ENCODE measurements at places on chromosomes 16 and 17.

GRCh38 chr17:70137451-70138230 is 31.7 kb upstream of the KCNJ2 start:
- DNase-seq, result no peak

DNA sequence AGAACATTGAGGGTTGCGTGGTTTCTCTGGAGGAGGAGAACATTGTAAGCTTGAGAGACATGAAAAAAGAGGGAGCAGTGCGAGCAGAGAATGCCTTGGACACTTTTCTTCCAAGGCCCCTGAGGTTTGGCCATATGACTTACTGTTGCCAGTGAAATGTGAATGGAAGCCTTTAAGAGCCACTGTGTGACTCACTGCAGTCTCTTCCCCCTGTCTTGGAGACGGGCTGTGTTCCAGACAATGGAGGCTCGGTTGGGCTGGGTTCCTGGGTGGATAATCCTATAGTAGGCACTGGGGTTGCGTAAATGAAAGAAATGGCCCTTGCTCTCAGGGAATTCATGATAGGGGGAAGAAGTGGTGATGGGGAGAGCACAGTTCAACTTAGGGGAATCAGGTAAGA is 75.5 kb downstream of the SHISA9 start:
- peak; percentile 17 for DNase-seq

- no peak for DNase-seq
These were observed 834.4 kb downstream of the KCNJ2 start for GRCh38 chr17:71003736-71004135.

DNA sequence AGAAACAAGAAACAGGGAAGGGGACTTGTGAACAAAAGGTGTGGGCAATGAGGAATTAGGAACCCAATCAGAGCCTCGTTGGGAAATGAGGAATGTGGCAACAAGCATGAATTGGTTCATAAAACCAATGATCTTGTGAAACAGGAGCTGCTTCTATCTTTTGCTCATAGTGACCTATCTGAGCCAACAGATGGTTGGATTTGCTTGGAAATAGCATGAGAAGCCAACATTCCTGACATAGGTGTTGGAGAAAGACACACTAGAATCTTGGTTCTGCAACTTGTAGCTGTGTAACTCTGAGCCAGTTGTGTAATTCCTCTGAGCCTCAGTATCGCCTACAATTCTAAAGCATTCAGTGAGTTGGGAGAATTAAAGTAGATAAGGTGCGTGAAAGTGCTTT is 251.9 kb upstream of the AXIN2 start:
- no peak for DNase-seq

DNA sequence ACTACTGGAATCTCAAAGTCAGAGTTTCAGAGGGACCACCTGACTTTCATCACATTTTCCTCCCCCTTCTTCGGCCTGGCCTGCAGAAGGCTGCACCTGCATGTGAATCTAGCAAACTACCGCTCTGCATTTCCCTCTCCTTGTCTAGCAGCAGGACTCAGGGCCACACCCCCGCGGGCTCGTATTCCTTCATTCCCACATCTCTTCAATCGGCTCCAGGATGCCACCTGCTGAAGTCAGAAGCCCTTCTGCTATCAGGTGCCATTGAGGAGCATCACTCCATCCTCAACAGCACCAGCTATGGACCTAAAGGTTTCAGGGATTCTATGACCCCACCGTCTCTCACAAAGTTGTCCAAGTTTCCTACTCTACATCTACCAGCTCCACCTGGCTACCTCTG is 169.5 kb downstream of the VPS53 start:
- no peak for DNase-seq

GRCh38 chr16:22983614-22984013 is 165.6 kb downstream of the USP31 start:
- DNase-seq, result no peak

DNA sequence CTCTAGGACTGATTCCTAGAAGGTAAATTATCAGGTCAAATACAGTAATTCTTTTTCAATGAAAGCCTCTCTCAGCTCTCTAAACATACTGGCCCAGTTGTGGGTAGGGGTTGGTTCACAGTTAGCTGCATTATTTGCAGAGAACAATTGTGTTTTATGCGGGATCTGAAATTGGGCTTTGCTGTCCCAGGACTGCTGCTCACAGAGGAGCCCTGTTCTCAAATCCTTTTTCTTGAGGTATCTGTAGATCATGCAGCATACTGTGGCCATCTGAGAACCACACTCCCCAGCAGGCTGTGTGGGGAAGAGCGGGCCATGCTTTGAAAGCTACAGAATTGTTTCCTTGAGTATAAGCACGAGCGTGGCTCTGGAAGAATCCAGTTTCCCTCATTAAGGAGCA is 17.5 kb downstream of the MTHFSD start:
- no peak for DNase-seq

DNA sequence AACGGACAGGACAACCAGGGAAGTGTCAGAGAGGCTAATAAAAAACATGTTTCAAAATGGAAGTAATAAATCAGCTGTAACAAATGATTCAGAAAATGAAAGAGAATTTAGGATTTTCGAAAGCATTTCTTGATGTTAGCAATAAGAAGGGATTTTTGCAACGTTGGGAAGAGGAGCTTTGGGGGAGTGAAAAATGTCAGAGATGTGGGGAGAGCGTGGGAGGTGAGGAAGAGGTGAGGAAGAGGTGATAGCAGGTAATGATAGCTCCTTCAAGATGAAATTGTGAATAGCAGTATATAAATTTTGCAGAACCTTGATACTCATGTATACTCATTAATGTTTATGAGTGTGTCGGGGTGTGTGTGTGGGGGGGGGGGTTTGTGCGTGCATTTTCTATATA is 76.2 kb upstream of the COX10 start:
- DNase-seq, result no peak

DNA sequence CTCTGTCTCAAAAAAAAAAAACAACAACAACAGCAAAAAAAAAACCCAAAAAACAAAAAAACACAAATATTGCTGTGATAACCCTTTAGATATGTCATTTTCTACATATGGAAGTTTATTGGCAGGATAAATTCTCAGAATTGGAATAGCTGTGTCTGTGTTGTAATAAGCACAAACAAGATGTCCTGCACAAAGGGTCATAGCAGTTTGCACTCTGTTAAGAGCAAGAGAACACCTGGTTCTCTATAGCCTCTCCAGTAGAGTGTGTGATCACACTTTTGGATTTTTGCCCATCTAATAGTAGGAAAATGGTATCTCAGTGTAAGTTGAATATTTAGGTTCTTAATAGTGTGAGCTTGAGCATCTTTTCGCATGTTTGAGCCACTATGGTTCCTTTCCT is 60.4 kb downstream of the USP43 start:
- DNase-seq, result no peak

- DNase-seq, result no peak
These were observed 12.3 kb downstream of the FOXL1 start for GRCh38 chr16:86590501-86591144.

DNA sequence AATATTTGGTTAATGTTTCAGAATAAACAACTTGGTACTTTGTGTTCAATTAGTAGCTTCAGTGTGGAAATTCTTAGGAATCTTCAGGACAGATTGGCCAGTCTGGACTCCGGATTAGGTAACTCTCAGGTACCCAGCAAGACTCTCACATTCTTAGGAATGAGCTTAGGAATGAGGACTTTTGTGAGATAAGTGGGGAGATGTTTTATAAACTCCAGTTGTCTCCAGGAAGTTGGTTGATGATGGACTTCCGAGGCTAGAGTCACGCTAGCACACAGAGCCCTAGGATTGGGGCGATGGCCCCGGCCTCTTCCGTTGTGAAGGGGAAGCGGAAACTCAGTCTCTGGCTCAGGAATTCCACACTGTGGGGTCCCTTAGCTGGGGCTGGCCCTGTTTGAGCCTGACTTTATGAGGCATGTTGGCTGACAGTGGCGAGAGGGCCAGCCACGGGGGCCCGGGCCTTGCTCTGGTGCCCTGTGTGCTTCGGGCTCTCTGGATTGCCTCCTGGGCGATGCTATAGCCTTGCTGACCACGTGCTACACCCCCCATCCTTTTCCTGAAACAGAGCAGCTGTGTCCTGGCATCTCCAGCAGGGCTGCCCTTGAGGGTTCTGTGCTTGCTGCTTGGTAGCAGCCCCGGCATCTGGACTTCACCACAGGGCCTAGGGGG is 32.4 kb downstream of the RAB11FIP3 start:
- no peak for DNase-seq

GRCh38 chr17:44356241-44356640 is 7.4 kb downstream of the FAM171A2 start:
- DNase-seq, result no peak

DNA sequence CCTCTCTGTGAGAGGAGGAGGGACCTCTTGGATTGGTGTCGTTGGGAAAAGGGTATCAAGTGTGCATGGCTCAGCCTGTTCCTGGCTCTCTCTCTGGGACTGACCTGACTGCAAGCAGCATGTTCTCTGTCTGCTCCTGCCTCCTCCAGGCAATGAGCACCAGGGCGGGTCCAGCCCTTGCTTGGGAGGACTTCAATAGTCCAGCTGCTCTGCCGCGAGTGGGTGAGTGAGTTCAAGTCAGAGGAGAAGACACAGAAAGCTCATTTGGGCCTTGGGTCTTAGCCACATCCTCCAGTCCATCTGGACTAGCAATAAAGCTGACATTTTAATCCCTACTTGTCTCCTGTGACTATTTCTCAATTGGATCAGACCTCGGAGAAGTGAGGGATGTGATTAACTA is 25.2 kb upstream of the TNS4 start:
- no peak for DNase-seq

- DNase-seq, result no peak
These were observed 51.0 kb downstream of the GAN start for GRCh38 chr16:81365731-81366130.

DNA sequence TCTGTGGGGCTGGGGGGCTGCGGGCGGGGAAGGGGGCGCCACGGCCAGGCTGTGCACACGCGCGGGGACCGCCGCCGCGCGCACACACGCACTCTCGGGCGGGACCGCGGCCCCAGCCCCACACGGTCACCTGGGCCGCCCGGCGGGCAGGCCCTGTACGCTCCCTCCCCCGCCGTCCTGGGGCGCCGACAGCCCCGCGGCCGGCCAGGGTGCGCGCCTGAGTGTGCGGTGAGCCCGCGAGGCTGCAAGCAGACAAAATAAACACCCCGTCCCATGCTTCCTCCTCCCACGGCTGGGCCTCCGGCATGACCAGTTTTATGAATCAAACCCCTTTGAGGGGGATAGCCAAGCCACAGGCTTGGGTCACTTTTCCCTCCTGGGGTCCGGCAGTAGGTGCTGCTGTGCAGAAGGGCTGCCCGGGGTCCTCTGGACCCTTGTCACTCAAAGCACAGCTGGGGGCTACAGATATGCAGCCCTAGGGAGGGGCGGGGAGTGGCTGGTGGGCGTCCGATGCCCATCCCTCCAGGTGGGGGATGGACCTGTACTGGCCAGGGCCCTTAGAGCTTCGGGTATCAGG is 441 bp downstream of the VASN start:
- no peak for DNase-seq

DNA sequence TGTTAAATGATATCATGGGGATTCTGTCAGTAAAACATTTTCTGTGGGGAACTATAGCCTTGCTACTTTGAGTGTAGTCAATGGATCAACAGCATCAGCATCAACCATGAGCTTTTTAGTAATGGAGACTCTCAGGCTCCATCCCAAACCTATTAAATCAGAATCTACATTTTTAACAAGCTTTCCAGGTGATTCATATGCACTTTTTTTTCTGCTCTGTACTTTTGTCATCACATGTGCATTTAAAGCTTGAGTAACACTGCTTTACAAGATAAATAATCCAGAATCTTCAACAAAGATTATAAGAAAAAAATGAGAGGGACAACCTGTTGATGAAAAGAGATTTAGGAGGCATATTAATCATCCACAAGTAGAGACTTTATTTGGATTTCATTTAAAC is 23.5 kb downstream of the NUP93 start:
- no peak for DNase-seq

GRCh38 chr17:74133740-74134139 is 69.7 kb upstream of the RPL38 start:
- DNase-seq, result no peak

DNA sequence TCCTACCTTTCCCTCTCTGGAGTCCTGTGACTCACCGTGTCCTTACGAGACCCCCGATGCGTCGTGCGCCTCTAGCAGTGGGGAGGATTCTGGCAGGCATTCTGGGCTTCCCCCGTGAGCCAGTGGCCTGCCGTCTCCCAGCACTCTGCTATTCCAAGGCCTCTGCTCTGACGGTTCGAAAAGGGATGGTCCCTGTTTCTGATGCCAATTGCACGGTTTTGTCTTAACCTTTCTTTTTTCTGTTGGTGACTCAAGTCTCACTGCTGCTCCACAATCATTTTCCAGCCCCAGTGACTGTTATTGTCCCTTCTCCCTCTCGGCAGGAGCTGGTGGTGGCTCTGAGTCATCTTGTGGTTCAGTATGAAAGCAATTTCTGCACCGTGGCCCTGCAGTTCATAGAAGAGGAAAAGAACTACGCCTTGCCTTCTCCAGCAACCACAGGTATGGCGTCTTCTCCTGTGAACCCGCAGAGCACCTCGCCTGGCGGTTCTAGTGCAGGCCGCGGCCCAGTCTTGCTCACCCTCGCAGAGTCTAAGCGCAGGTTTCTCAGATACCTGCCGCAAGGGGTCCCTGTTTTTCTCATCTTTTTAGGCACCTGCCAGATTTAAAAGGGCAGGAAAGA is 100.1 kb upstream of the CHMP6 start:
- DNase-seq, result no peak

DNA sequence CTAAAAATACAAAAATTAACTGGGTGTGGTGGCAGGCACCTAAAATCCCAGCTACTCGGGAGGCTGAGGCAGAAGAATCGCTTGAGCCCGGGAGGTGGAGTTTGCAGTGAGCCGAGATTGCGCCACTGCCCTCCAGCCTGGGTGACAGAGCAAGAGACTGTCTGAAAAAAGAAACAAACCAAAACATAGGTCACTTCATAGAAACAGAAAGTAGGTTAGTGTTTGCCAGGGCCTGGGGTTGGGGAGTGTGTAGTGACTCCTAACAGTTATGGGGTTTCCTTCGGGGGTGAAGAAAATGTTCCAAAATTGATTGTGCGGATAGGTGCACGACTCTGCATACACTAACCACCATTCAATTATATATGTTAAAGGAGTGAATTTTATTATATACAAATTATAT is 59.2 kb downstream of the ATP2C2 start:
- no peak for DNase-seq

GRCh38 chr16:86100205-86101136 is 201.5 kb downstream of the IRF8 start:
- peak; percentile 21 for DNase-seq

- no peak for DNase-seq
These were observed 13.6 kb upstream of the BCAS3 start for GRCh38 chr17:60664022-60664421.

- DNase-seq, result no peak
These were observed 13.2 kb downstream of the TMEM238L start for GRCh38 chr17:10790491-10791401.

DNA sequence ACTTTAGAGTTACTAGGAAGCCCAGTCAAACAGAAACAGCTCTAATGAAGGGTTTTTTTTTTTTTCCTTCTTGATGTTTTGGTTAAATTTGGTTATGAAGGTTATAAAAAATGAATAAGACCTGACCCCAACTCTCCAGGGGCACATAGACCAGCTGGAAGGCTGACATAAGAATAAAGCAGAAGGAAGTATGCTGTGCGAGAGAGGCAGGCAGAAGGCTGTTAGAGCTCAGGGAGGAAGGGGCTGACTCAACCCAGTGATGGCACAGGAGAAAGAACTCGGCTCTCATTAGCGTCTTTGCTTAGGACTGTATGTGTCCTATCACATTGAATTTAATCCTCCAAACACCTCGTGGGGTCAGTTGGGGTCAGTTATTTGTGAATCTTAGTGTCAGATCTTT is 474.6 kb downstream of the PMP22 start:
- DNase-seq, result no peak

All from spinal cord (tissue), 10 donors.